IMR-90 (cell line): ENCODE measurements at places on chromosomes 6 and 20. TPM values are rescaled to one million over a fixed set of nuclear protein-coding genes. Genes with fewer than 3 reads are reported as not detected.
A peak's percentile ranks its signal among the peaks of the same experiment; 100 is the strongest.

DNA sequence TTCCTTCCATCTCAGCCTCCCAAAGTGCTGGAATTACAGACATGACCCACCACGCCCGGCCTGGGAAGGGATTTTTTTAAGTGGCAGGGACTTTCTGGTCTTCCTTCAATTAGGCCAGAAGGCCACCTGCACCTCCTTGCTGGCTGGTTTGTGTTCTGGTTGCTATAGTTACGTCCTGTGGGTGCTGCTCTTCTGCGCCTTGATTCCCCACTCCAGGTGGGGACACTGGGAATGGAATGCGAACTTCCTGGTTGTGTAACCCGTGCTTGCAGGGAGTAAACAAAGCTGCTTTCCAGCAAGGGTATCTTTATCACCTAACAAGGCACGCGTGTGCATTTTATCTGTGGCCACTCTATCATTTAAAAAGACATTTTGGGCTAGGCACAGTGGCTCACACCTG lies 117.7 kb downstream of the PLEKHG1 start:
- DNase-seq, result no peak

The CBLN4 gene
- total RNA-seq, result not detected in 2 replicates

- DNase-seq, result peak; percentile 78
Measured at GRCh38 chr6:143581835-143582480, 70.4 kb upstream of the FUCA2 start.

The FOXS1 gene
- not detected in 2 replicates for total RNA-seq

The ULBP2 gene
- 7.2 and 7.9 TPM in 2 replicates for total RNA-seq

The SLC25A27 gene
- 0.28 TPM in 1 of 2 replicates, not detected in the other for total RNA-seq

The TSPO2 gene
- total RNA-seq, result not detected in 2 replicates

DNA sequence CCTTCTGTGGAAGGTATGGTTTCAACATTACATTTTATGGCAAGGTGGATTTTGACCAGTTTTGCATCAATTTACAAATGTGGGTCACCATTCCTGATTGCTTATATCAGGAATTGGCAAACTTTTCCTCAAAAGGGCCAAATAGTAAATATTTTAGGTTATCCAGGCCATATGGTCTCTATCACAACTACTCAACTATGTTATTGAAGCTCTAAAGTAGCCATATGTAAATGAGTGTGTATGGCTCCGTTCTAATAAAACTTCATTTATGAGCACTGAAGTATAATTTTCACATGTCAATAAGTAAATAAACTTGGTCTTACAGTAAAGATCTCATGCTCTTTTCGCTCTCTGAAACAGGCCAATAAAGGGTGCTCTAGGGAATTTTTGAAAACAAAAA lies 362.7 kb upstream of the SASH1 start:
- DNase-seq, result no peak

GRCh38 chr6:85644279-85644762 lies 1.6 kb upstream of the SYNCRIP start:
- peak; percentile 38 for DNase-seq

DNA sequence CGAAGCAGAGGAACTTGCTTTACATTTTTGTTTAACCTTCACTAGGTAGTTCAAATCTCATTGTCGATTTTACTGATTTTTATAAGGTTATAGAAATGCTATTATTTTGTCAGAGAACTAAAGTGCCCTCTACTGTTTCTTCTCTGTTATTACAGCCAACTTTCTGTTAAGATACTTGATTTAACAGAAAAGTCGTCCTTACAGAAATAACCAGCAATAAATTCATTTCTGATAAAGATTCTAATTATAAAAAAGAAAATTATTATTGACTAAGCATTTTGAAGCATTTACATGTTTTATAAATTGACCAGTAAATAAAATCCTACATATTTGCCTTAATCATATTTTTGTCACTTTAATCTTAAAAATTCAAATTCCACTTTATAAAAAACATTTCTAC lies 60.8 kb downstream of the OGFRL1 start:
- DNase-seq, result peak; percentile 62
